ENCODE measurements at places on chromosomes 7 and 10. TPM values are rescaled to one million over a fixed set of nuclear protein-coding genes. Genes with fewer than 3 reads are reported as not detected.

FRMD4A gene
- total RNA-seq = 25.5 TPM

NAPEPLD gene
- 12.2 TPM for total RNA-seq

ZNF273 gene
- total RNA-seq = 38.2 TPM

DNA sequence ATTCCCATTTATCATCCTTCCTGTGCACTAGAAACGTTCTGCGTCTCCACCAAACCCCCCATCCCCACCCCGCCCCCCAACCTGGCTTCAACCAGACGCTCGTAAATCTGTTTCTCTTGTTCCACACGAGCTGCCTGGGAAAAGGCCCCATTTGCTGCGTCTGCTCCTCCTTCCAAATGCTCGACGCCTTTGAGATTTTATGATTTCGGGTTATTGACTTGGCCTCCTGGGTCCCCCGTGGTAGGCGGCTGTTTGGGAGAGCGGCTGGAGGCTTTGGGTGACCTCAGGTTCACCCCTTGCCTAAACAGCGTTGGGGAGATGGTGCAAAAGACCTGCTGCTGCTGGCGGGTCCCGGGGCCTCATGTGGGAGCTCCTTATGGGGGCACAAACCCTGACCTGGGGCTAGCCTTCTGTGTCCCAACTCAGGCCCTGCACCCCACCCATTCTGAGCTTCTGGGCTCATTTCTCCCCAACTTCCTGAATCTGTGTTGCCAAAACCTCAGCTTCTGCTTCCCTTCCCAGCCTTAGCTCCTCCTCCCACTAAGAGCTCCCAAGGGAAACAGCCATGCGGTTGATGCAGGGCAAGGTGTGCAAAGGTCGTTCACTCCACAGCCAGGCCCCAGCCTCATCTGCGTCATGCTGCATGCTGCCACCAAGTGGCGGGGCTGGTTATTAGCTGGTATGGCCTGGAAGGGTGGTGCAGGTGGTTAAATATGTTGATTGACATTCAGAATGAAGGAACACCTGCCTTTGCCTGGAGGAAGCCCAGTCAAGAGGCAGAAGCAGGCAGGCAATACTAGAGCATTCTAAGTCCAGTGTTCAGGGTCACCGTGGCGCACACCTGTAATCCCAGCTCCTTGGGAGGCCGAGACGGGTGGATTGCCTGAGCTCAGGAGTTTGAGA lies 49.1 kb upstream of the ELN start:
- peak; percentile 64 for DNase-seq

- no peak for DNase-seq
These were observed 42.0 kb downstream of the CCDC6 start for GRCh38 chr10:59864141-59864962.

All from sigmoid colon (tissue), 7 donors.